CD4-positive, alpha-beta T cell treated with Interferon gamma for 1 hour (primary cell): ENCODE measurements at places on chromosomes 4 and X.
A peak's percentile ranks its signal among the peaks of the same experiment; 100 is the strongest.

DNA sequence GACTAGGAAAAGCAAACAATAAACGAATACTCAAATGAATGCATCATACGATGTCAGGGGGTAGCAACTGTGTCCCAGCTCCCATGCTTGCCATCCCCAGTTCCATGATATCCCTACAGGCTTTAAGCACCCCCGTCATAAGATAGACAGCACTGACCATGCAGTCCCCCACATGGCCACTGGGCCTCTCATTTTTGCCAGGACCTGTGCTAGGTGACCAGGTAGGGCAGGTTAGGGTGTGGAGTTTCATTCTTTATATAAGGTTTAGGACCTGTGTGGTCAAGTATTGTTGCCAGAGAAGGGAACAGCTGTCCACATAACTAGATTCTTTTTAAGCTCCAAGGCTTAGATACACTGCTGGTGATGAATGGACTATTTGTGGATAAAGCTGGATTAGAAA is 9.7 kb downstream of the PPEF2 start:
- DNase-seq, result no peak

DNA sequence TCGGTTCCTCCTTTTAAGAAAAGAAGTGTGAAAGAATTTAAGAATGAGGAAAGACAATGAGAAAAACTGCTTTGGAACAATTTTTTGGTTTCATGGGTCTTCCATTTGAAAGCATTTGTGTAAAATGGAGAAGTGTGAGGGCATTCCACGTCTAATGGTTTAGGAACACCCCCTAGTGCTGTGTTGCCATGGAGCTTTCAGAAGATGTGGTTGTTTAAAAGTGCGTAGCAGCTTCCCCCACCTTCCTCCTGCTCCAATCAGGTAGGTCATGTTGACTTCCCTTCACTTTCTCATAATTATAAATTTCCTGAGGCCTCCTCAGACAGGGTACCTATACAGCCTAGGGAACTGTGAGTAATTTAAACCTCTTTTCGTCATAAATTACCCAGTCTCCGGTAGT is 50.0 kb downstream of the UGT2B10 start:
- no peak for DNase-seq

DNA sequence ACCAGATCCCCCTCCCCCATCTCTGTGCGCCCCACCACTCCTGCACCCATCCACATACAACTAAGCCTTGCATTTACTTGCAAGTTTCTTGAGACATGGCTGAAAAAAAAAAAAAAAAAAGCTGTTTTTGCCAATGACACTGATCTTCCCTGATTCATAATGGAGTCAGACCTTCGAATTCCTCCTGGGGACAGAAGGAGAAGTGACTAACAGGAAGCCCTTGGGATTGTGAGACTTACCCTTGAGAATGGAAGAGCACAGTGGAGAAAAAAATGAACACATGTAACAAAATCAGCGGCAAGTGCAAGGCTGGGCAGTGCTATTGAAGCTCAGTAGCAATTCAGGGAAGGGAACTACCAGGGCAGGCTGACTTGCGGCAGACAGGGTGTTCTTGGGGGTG is 288.4 kb downstream of the BCOR start:
- no peak for DNase-seq

DNA sequence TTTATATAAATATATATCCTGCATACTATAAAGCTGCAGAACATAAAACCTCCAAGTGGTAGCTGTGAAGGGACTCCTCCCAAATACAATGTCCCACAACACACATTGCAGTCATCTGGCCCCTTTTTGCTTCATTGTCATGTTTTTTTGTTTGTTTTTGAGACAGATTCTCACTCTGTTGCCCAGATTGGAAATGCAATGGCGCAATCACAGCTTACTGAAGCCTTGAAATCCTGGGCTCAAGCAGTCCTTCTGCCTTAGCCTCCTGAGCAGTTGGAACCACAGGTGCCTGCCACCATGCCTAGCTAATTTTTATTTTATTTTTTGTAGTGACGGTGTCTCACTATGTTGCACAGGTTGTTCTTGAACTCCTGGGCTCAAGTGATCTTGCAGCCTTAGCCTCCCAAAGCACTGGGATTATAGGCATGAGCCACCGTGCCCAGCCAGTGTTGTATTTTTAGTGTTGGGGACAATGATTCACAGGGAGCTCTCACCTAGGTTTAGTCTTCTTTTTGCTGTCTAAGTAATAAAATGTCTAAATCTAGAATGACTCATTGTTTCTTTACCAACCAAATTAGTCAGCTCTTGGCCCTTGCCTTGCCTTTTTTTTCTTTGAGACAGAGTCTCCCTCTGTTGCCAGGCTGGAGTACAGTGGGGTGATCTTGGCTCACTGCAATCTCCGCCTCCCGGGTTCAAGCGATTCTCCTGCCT is 24.0 kb upstream of the XIAP start:
- DNase-seq, result no peak

DNA sequence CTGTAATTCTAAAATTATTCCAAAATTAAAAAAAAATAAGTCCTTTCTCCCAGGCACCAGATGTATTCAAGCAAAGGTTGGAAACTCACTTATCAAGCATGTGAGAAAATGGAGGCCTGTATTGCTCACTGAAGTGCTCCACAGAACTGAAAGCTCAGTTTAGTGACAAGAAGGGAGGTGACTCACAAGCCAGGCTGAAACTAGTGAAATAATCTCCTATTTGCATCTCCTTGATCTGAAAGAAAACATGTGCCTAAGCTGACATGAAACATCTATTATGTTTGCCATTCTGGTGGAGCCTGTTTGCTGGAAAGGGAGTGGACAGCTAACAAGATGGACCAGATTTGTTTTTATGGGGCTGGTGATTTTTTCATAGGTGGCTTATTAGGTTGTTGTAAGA is 54.0 kb upstream of the AMELX start:
- DNase-seq, result no peak

DNA sequence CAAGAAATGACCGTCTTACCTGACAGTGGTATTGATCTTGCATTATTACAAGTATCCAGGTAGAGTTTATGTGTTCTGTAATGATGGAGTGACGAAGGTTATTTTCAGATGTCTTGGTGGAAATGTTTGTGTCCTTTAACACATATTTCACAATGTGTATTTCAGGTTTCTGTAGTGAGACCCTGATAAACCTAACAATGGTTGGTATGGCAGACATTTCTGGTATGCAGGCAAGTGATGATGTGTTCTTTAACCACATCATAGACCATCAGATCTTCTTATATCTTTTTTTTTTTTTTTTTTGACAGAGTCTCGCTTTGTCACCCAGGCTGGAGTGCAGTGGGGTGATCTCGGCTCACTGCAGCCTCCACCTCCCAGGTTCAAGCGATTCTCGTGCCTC is 14.6 kb upstream of the ATXN3L start:
- no peak for DNase-seq

DNA sequence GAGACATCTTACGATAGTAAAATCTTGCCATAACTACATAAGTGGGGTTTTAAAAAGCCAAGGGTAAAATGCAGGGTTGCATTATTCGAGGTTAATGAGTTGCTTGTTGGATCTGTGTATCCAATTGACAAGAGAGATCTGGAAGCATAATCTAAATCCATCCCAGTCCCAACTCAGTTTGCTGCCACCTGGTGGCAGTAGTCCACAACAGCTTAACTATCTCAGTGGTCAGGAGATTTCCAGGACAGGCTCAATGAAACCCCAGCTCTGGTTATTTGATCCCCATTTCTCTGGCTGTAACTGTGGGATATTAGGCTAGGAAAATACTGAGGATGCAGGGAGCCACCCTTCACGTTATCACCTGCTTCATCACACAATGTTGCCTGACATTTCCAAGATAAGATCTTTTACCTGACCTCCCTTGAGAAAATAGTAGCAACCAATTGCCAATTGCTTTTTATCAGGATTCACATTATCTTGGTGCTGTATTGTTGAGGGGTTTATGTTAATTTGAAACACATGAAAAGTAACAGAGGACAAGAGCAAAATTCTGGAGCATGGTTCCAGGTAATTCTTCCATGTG is 88.2 kb upstream of the TNIP3 start:
- peak; percentile 34 for DNase-seq

- DNase-seq, result no peak
Observed at GRCh38 chrX:22155126-22155525, 117.6 kb upstream of the CBLL2 start.

GRCh38 chrX:3815896-3816664 is 102.6 kb upstream of the PRKX start:
- peak; percentile 20 for DNase-seq

- no peak for DNase-seq
Observed at GRCh38 chr4:119314356-119314755, 7.6 kb downstream of the FABP2 start.

DNA sequence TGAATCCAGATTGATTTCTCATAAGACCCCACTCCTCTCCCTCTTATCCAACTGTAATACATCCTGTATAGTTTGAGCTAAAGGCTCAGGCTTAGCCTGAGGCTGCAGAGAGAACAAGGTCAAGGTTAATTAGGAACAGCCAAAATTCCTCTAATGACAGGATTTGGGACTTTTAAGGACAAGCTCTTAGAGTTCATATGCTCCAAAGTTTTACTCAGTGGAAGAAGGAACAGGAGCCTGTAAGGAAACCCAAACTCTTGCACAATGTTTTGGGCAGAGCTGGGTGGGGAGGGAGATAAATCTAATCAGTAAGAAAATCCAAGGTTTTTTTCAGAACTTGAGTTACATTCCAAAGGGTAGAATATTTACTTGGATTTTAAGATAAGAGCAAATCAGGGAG is 238.8 kb downstream of the QDPR start:
- no peak for DNase-seq
